ENCODE measurements at places on chromosomes 1 and 21. TPM values are rescaled to one million over a fixed set of nuclear protein-coding genes. Genes with fewer than 3 reads are reported as not detected.

The LRRC42 gene
- 39.0 TPM for total RNA-seq

DNA sequence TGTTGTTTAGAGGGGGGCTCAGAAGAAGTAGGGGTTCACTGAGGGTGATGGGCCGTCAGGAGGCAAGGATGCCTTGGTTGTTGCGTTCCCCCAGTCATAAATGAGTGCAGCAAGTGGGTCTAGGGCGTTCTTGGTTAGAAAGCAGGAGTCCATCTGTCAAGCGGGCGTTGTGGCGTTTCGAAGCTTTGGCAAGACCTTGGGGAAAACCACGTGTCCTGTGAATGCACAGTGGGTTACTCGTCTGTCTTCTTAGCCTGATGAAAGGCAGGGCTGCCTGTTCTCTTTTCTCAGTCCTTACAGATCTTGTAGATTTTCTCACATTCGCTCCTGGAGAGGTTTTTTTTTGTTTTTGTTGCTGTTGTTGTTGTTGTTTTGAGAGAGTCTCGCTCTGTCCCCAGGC lies 6.3 kb upstream of the ZNF496 start:
- DNase-seq = no peak

The OR2AK2 gene
- total RNA-seq = not detected

DNA sequence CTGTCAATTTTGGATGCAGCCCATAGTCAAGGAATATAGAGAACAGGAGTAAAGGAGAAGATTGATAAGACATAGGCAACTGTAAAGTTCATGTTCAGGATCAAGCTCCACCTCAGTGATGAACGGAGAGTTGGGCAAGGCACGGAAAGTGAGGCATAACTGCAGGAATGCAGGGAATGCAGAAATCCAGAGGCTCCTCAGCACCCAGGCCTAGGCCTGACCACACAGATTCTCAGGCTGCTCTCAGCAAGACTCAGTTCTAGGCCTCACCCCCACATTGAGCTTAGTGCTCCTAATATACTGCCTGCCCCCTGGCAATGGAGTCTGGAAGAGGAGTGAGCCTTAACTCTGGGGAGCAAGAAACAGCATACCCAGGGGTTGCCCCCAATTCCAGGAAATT lies 36.3 kb upstream of the S1PR1 start:
- peak; percentile 62 for DNase-seq

GRCh38 chr1:2082064-2082463 lies 31.9 kb downstream of the PRKCZ start:
- no peak for DNase-seq

The ASH1L gene
- 34.1 TPM for total RNA-seq

- no peak for DNase-seq
Measured at GRCh38 chr21:27643326-27643725, 676.4 kb upstream of the ADAMTS5 start.

The IL12RB2 gene
- not detected for total RNA-seq

The KRTAP20-2 gene
- total RNA-seq = not detected

- no peak for DNase-seq
Measured at GRCh38 chr1:226943156-226943555, 3.1 kb downstream of the COQ8A start.

DNA sequence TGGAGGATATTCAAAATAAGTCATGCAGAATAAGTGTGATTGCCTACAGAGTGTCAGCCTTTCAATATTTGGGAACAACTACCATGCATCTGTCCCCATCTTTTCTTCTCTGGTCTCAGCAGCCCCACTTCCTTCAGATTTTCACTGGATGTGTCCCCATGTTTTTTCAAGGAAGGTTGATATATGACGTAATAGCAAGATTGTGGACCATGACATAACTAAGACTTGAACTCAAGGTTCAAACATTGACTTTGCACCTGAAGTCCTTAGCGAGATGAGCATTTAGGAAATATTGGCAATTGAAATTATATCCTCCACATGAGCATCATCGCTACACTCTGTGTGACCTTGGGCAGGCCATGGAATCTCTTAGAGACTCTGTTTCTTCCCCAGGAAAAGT lies 5.8 kb downstream of the NAV1 start:
- no peak for DNase-seq

DNA sequence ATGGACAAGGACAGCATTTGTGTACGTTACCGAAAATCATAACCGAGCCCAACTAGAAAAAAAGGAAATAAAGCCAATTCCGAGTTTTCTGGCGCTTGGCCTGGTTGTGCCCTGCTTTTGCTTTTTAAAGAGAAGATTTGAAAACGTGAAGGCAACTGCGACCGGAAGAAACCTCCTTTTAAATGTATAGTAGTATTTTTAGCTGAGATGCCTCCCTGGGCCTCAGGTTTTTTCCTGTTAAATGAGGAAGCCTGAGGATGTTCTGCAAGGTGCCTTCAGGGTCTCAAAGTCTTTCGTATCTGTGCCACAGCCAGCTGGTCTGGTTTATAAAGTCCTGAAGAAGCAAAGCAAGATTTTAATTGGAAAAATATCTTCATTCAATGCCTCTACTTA lies 371 bp upstream of the ODF2L start:
- no peak for DNase-seq

The TNNI3K gene
- 1.3 TPM for total RNA-seq

GRCh38 chr1:47927165-47927564 lies 70.0 kb downstream of the TRABD2B start:
- no peak for DNase-seq

GRCh38 chr1:153357076-153357852 lies 390 bp upstream of the S100A9 start:
- DNase-seq = no peak

- DNase-seq = no peak
Measured at GRCh38 chr1:167861664-167862381, 52.1 kb downstream of the ADCY10 start.

The C1orf87 gene
- not detected for total RNA-seq

- no peak for DNase-seq
Measured at GRCh38 chr21:37224861-37225839, 42.0 kb downstream of the VPS26C start.

- DNase-seq = no peak
Measured at GRCh38 chr21:45699251-45699942, 55.9 kb downstream of the PCBP3 start.

DNA sequence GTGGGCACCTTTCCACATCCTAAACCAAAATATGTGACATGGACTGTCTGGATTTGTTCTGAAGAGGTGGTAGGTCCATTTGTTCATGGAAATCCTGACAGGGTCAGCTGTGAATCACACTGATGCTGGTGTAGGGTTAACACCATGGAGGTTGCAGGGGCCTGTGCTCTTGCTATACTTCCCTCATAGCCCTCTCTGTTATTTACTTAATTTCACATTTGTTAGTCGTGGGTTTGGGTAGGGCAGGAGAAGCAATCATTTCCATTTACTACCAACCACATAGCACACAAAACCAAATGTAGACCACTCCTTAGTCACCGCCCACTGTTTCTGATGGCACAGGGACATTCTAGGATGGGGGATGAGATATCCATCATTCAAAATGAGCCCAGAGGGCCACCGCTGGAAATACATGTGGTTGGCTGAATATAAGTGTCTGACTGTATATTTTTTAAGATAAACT lies 61.8 kb upstream of the POU2F1 start:
- DNase-seq = no peak

The TDRD5 gene
- not detected for total RNA-seq

The CCDC181 gene
- 0.86 TPM for total RNA-seq

The LCE1C gene
- total RNA-seq = not detected

DNA sequence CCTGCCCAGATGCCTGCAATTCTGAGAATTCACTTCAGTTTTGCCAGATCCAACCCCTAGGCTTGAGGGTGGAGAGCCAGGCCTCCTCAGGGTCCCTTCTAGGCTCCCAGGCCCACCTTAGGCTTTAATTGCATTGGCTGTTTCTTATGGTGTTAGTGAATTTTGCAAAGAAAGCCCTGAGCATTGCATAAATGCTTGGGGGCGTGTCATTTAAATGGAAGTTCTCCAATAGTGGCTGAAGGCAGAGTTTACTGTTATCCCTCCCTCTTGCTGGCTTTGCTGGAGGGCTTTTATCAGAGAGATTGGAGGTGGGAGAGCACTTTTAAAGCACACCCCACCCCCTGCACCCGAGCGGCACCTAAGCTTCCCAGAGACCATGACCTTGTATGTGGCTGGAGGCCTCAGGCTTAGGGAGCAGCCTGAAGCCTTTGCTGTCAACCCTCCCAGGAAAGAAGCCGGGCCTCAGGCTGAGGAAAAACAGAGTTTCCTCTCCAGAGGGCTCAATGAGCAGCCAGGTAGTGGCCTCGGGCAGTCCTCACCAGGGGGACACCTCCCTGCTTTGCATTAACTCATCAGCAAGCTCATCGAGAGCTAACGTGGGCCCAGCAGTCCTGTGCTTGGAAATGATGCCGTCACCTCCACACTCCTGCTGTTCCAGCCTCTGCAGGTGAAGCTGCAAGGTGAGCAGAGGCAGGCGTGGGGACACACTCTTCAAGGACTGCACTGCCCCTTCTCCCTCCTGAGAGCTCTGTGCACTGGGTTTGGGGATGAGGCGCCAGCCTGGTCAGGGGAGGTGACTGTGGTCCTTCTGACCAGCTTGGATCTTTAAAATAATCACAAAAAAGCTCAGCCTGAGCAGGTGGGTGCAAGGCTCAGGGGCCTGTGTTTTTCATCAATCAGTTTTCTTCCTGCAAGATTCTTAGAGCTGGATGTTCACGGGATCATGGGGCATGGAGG lies 58.0 kb downstream of the STUM start:
- DNase-seq = peak; percentile 37

DNA sequence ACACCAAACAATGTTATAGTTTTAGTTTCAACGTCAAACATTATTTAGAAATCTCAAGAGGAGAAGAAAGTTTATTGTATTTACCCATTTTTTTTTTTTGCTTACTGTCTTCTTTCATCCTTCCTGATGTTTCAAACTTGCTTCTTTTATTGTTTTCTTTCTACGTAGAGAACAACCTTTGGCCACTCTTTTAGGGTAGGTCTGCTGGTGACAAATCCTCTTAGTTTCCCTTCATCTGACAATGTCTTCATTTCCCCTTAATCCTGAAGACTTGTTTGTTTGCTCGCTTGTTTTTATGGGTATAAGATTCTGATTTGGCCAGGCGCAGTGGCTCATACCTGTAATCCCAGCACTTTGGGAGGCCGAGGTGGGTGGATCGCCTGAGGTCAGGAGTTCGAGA lies 89.1 kb downstream of the RHOU start:
- no peak for DNase-seq

The PADI2 gene
- total RNA-seq = 0.43 TPM

DNA sequence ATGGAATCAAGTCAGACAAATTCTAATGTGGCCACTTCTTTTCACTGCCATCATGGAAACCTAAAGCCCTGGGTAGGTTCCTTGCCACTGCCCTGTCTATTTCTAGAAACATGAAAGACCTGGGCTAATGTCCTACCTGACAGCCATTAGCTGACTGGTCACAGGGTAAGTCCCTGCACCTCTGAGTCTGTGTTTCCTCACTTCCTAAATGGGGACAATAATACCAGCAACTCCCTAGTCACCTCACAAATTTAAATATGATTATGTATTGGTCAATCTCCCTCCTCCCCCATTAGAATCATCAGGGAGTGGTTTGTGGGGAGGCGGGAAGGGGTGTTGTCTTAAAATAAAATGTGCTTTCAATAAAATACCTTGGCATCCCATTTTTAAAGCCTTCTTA lies 2.2 kb downstream of the CREG1 start:
- no peak for DNase-seq

DNA sequence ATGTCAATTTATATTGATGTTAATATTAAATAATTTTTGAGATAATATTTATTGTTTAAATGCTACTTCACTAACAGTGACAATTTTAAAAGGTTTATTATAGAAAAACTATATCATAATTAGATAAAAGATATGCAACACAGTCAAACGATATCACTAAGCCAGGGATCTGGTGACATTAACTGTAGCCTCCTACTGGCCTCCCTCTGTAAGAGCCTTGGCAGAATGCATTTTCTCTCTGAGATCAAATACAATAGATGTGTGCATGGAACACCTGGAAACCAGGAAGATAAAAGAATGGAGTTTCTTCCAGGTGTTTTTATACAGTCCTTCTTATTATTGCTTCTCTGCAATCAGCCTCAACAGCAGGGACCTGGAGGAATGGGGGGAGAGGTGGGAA lies 1762.1 kb downstream of the BRINP3 start:
- no peak for DNase-seq

DNA sequence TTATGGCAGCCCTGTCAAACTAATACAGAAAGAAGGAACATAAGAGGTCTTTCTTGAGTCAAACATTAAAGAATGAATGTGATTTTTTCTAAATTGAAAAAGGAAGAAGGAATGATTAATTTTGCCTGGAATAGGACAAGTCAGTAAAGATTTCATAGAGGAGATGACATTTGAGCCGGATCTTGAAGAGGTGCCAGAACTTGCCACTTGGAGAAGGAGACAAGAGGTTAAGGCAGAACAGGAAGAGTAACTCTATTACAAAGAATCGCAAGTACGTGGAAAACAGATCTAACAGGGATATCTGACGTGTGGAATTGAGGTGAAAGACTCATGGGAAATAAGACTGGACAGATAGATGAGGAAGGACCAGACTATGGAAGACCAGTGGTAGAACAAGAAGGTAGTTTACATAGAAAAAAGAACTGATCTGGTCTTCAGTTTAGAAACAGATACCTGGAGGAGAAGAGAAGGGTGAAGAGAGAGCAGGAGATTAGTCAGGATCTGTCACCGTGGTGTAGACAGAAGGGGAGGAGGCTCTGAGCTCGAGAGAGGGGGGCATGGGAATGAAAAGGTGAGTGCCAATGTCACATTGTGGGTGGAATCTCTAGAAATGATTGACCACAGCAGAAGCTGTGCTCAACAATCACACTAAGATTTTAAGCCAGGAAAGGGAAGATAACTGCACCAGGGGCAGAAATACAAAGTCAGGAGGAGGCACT lies 32.5 kb downstream of the RHOU start:
- no peak for DNase-seq

The PLEKHA6 gene
- 2.9 TPM for total RNA-seq

Data from fibroblast of villous mesenchyme (primary cell).